Fibroblast of lung (primary cell): ENCODE measurements at places on chromosomes 11 and 22. TPM values are rescaled to one million over a fixed set of nuclear protein-coding genes. Genes with fewer than 3 reads are reported as not detected.
A peak's percentile ranks its signal among the peaks of the same experiment; 100 is the strongest.

- no peak for DNase-seq
These were observed 1.3 kb upstream of the DGKZ start for GRCh38 chr11:46345881-46346484.

DNA sequence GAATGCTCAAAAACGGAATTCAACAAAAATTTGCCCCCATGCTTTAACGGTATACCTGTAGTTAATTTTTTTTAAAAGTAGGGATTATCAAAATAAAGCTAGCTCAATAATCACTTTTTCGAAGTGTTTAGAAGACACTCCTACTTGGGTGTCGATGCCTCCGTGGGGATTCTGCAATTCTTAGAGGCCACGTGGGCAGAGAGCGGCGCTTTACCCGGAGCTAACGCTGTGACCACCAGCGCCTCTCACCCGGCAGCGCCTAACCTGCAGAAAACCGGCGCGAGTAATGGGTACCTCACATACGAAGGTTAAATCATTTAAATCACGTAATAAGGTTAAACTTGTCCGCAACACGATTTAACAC lies 583 bp downstream of the TAF1D start:
- peak; percentile 57 for DNase-seq

GRCh38 chr22:20244691-20245576 lies 23.2 kb downstream of the RTN4R start:
- DNase-seq = no peak

DNA sequence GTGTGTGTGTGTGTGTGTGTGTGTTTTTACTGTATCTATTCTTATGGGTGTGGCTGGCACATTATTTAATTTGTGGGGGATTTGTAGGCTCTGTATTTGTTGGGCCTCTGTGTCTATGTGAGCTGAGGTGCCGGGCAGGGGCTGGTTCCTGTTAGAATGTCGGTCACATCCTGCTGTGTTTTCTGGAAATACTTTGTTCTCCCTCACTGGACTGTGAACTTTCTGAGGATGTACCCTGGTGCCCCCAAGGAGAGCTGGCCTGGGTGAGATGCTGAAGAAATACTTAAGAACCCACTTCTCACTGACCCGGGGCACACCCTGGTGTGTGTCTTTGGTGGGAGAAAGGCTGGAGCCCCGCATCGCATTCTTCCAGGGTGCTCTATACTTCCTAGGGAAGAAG lies 28.6 kb downstream of the KIAA1671 start:
- no peak for DNase-seq

- DNase-seq = no peak
These were observed 2.9 kb upstream of the LMO1 start for GRCh38 chr11:8266246-8267241.

GRCh38 chr11:77131560-77131959 lies 3.5 kb downstream of the MYO7A start:
- DNase-seq = no peak

GRCh38 chr22:38729946-38730345 lies 24.2 kb downstream of the GTPBP1 start:
- no peak for DNase-seq

- no peak for DNase-seq
These were observed 27.6 kb downstream of the SLC35F2 start for GRCh38 chr11:107830915-107831540.

DNA sequence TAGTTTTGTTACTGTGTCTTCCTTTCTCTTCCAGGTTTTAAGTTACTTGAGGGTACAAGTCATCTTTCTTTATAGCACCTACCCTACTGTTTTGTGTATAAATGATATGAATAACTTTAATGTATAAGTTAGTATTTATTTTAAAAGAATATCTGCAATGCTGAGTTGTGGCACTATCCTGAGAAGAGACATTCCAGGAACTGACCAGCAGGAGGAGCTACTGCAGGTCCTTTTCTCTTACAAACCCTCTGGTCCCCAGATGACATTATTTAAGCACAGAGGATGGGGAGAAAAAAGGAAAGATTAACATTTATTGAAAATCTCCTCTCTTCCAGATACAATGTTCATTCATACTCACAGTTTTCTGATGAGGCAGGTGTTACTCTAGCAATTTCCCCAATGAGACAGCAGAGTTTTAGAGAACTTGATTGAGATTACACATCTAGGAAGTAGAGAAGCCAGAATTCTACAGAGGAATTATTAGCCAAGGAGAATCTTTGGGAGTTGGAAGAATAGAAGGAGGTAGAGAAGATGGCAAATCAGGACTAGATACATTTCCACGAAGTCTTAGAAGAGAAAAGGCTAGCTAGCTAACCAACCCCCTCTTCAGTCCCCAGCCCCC lies 541.2 kb upstream of the API5 start:
- peak; percentile 3 for DNase-seq

GRCh38 chr22:46366801-46367706 lies 31.5 kb downstream of the TRMU start:
- DNase-seq = no peak

- DNase-seq = peak; percentile 94
These were observed 71.2 kb downstream of the KIRREL3 start for GRCh38 chr11:126929179-126930061.

GRCh38 chr11:122275508-122275907 lies 159.5 kb upstream of the BLID start:
- no peak for DNase-seq

GRCh38 chr11:78868563-78868962 lies 293.9 kb upstream of the NARS2 start:
- DNase-seq = no peak

DNA sequence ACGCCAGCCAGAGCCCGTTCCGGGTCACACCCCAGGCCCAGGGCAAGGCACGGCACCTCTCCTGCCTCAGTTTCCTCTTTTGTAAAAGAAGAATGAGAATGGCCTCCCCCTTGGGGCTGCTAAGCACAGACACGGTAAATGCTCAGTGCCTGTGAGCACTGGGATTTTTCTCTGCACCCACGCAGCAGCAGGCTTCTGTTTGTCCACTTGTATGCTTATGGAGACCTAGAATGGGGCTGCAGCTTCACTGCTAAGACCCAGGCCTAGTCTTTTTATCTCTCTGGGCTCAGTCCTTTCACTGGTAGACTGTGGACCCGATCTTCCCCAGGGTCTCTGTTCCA lies 1327.9 kb downstream of the TBC1D22A start:
- DNase-seq = no peak

- peak; percentile 25 for DNase-seq
These were observed 125.1 kb downstream of the TIMP3 start for GRCh38 chr22:32926600-32926999.

DNA sequence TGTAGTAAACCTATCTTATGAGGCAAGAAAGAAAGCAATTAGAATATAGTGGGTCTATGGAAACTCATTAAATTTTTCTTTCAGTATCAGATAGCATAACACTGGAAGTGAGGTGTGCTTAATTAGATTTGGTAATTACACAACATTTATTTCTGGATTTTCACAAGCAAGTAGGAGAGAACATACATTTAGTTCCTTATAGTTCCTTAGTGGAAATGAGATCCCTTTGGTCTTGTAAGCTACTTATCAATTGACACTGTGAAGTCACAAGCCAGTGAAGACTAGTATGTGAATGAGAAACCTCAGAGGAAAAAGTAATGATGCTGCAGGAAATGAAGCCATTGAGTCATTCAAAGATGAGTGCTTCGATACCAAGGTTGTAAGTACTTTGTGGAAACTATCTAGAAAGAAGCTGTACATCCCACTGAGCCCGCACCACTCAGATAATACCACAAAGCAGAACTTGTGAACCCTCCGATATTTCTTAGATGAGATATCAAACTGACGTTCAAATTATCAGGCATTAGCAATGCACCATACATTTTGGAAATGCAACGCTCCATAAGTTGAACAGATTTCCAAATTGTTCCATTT lies 53.5 kb downstream of the ENTHD1 start:
- DNase-seq = no peak

GRCh38 chr11:69569306-69570200 lies 71.4 kb upstream of the CCND1 start:
- no peak for DNase-seq

DNA sequence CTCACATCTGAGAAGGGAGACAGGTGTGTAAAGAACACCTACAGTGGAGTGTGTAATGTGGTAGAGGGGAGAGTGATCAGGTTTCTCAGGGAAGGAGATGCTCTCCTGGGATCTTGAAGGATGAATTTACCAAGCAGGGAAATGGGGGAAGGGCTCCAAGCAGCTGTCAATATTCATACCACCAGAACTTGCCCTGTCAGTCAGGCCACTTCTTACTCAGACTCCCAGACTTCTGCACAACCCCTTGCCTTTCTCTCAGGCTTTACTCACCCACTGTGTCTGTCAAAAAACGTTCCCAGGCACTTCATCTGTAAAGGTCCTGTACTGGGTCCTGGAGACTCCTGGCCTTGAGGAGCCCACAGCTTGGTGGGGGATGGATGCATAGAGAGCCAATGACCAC lies 14.0 kb upstream of the FCHSD2 start:
- no peak for DNase-seq

GRCh38 chr11:85695546-85695945 lies 9.6 kb upstream of the CCDC89 start:
- DNase-seq = no peak

GRCh38 chr11:81941998-81942397 lies 791.7 kb downstream of the FAM181B start:
- DNase-seq = no peak

DNA sequence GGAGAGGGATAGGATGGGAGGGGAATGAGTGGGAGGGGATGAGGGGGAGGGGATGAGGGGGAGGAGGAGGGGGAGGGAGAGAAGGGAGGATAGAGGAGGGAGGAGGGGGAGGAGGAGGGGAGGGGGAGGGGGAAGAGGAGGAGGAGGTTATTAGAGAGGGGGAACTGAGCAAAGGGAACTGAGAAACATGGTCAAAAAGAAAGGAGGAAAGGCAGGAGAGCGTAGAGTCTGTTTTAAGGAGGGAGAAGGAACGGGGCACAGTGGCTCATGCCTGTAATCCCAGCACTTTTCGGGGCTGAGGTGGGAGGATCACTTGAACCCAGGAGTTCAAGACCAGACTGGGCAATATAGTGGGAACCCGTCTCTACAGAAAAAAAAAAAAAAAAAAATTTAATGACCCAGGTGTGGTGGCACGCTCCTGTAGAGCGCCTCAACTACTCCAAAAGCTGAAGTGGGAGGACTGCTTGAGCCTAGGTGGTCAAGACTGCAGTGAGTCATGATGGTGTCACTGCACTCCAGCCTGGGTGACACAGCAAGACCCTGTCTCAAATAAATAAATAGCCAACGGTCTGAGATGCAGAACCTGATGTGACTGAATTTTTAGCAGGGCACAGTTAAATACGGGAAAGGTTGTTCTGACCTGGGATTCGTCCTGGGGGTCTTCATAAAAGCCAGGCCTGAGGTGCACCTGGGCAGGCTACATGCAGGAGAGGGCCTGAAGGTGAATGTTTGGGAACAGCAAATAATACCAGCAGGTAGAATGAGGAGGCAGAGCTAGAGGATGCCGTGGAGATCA lies 4.0 kb downstream of the B3GNT6 start:
- DNase-seq = peak; percentile 43

DNA sequence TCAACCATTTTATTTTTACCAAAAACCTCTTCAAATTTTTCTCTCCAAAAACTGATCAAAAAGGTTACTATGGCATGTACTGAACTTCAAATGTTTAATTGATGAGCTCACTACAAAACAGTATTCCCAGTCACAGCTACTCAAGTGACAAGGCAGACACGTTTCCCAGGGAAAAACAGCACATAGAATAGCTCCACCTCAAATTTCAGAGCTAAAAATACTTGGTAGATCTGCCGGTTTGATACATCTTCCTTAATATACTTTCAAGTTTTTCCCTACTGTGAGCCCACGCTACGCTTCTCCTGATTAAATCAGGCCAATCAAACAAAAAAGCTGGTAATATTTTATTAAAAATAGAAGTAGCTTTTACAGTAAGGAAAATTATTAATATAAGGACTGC lies 100.4 kb downstream of the EFCAB6 start:
- DNase-seq = no peak

DNA sequence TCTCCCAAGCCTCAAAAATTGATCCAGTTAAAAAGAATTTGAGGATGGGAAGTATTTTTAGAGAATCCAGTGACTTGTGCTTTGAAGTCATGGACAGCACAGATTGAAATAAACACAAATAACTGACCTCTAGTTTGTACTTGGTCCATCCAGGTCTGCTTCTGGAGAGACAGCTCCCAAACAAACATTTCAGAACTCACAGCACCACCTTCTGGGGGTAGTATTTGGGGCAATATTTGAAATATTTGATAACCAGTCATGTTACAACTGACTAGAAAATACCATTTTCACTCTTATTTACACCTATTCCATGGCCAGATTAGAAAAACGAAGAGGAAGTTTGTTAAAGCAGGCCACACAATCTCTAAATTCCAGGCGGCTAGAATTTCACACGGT lies 56.2 kb downstream of the CTSC start:
- peak; percentile 8 for DNase-seq

GRCh38 chr11:75588051-75588481 lies 26.0 kb downstream of the SERPINH1 start:
- DNase-seq = no peak

- DNase-seq = peak; percentile 85
These were observed 149.8 kb downstream of the CCDC34 start for GRCh38 chr11:27213232-27213660.

GRCh38 chr11:121497176-121497998 lies 44.6 kb upstream of the SORL1-AS1 start:
- no peak for DNase-seq

DNA sequence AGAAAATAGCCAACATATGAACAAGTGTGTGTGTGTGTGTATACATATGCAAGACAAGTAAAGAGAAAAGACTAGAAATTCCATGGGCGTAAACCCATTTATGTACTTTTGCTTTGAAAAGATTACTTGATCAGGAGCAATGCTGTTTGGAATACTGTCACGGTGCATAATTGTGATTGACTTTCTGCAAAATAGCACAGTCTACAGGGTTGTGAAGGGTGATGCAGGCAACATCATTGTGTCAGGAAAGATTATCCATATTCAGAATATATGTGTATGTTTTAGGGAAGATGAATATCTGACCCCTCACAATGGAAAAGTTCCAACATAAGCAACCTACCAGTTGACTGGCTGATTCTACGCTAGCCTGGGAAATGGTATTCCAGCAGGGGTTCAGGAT lies 307.7 kb downstream of the JRKL start:
- no peak for DNase-seq

- no peak for DNase-seq
These were observed 32.7 kb upstream of the HTR3A start for GRCh38 chr11:113942256-113942655.

DAGLA gene
- 1.3 and 2.0 TPM in 2 replicates for total RNA-seq

CAPRIN1 gene
- 181 and 220 TPM in 2 replicates for total RNA-seq

CENPM gene
- total RNA-seq = 0.77 and 11.6 TPM in 2 replicates

CHRM1 gene
- not detected in 2 replicates for total RNA-seq

KCNJ4 gene
- total RNA-seq = not detected in 2 replicates

SLC29A2 gene
- under 0.01 and 0.17 TPM in 2 replicates for total RNA-seq

CARD18 gene
- not detected in 2 replicates for total RNA-seq

CABP4 gene
- total RNA-seq = not detected in 2 replicates

TRIM49D2 gene
- total RNA-seq = not detected in 2 replicates

KDM4E gene
- not detected in 2 replicates for total RNA-seq

MN1 gene
- total RNA-seq = 1.0 and 7.4 TPM in 2 replicates

TRPC6 gene
- total RNA-seq = 1.5 and 4.6 TPM in 2 replicates

CDC45 gene
- 1.0 and 3.8 TPM in 2 replicates for total RNA-seq

C22orf39 gene
- total RNA-seq = 16.2 and 17.7 TPM in 2 replicates

POU2AF3 gene
- 0.17 and 0.26 TPM in 2 replicates for total RNA-seq
